ENCODE measurements at places on chromosomes 6 and 20.
A peak's percentile ranks its signal among the peaks of the same experiment; 100 is the strongest.

DNA sequence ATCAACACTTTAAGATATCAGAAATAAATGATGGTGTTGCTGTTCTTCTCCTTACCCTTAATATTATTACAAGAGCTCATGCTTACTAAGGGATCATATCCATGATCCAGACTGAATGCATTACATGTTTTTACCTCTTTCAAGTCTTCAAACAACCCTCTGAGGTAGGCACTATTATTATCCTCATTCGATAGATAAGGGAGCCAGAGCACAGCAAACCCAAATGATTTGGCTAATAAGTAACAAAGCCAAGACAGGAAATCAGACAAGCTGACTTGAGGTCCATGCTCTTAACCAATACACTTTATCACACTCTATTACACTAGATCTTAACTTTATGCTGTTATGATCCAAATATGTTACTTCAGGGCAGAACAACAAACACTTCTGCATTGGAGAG, 145.9 kb downstream of the RALGAPA2 start:
- DNase-seq, result no peak

GRCh38 chr6:22940581-22941290, 371.4 kb downstream of the HDGFL1 start:
- no peak for DNase-seq

DNA sequence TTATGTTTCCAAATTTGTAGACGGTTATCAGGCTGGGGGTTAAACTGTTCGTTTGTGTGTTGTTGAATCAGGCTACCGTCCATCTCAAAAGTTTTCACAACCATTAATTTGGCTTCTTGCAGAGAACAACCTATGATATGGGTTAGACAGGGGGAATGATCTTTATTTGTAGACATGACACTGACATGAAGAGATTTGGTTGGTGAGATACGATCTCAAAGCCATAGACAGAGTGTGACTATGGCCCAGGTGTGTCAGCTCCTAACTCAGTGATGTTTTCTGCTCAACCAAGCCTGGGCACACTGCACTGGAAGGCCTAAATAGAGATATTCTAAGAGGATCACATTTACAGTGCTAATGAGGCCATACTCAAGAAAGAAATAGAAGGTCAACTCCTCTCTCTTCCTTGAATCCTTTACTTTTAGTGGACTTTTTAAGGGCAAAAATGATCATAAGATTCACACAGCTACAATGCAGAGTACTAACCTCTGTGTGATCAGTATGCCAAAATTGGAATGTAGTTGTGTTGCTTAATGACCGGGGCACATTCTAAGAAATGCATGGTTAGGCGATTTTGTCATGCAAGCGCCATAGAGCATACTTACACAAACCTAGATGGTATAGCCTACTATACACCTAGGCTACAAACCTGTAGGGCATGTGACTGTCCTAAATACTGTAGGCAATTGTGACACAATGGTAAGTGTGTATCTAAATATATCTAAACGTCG, 17.6 kb upstream of the SNRNP48 start:
- DNase-seq, result no peak

- no peak for DNase-seq
Observed at GRCh38 chr20:53050338-53050737, 78.2 kb downstream of the TSHZ2 start.

DNA sequence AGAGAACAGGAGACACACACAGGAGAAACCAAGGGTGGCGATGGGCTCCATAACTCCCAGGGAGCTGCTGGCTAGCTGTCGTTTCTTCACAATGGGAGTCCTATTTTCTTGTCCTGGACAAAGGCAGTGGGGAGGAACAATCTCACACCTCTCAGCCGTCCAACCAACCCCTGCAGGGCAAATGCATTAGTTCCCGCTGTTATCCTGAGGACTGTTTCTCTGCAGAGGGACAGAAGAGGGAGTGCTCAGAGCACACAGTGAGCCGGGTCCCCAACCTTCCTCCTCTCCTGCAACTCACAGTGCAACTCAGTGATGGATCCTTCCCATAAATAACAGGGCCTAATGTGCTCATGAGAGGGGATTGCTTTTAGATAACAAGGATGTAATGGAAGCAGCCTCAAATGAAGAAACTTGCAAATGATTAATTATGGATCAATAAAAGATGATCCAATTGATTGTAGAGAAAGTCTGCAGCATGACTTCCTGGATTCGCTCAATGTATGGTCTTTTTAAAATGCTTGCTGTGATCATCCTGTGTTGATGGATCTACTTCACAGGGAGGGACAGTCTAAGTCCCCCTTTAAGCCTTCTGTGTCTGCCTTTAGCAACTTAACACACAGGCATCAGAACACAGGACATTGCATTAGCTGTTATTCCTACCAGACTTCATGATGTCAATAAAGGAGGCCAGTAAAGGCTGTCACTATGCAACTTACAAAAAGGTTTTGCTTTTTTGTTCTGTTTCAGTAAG, 453.4 kb upstream of the AGPAT4 start:
- no peak for DNase-seq

DNA sequence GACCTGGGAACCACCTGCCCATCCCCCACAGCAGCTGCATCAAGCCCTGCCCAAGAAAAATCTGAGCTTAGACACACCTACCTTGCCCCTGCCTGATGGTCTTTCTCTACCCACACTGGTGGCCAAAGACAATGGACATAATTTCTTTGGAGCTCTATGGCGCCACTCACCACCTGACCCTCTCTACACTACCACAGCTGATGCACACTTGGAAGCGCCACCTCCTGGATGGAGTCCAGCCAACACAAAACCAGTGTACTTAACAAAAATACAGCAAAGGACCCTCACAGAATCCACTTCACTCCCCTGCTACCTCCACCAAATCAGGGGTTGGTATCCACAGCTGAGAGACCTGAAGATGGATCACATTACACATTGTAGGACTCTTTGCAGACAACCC, 39.7 kb upstream of the CLVS2 start:
- no peak for DNase-seq

DNA sequence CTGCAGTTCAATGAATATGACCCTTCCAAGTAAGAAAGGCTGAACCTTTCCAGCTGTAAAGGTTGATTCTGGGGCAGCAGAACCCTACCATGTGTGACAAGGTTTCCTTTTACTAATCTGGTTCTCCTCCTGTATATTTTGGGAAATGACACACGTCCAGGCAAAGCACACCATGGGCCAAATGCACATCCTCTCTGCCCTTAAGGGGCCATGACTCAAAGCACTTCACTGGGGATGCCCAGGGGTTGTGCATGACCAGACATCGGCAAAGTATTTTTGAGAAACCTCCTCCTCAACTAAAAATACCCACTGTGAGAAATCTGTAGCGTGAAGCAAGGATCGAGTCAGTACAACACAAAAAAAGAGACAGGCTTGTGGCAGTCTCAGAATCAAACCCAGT, 174.7 kb downstream of the BACH2 start:
- DNase-seq, result peak; percentile 29

GRCh38 chr6:142035890-142036289, 96.8 kb upstream of the GJE1 start:
- no peak for DNase-seq

- DNase-seq, result no peak
Observed at GRCh38 chr20:15895560-15896084, 677.6 kb downstream of the KIF16B start.

DNA sequence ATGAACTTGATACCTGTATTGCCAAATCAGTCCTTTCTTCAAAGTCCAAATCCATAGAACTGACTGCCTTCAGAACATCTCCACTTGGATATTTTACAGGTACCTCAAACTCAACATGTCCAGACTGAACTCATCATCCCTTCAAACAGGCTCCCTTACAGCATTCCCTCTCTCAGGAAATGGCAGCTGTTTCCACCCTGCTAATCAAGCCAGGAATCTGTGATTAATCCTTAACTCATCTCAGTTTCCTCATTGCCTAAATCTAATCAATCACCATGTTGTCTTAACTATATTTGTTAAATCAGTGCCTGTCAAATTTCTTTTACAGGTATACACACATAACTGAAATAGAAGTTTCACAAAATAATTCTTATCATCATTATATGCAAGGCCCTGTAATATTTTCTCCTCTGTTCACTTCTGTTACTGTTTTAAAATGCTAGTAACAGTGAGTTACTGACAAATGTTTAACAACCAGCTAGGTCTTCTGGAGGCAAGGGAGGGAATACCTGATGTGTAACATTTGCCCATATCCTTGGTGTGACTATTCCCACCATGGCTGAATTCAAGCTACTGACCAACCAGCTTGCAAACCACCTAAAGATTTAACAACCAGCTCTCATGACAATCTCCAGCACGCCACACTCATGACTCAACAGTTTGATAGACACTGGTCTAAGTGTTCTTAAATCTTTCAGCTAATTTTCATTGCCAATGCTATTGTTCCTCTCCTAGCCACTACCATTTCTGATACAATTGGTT, 124.9 kb downstream of the ADAT2 start:
- no peak for DNase-seq

GRCh38 chr6:139131736-139132280, 3.1 kb upstream of the HECA start:
- peak; percentile 39 for DNase-seq

GRCh38 chr6:36463676-36464075, 20.9 kb downstream of the KCTD20 start:
- no peak for DNase-seq

DNA sequence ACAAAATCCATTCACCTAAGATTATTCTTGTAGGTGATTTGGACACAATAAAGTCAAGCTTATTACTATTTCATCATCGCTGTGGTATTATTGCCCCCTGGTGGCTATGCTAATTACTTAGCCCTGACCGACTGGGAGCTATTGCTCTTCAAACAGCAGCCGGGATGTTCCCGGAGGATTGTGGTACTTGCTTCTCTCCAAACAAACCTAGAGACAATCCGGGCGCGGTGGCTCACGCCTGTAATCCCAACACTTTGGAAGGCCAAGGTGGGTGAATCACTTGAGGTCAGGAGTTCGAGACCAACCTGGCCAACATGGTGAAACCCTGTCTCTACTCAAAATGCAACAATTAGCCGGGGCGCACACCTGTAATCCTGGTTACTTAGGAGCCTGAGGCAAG, 15.4 kb upstream of the STMND1 start:
- no peak for DNase-seq

- no peak for DNase-seq
Observed at GRCh38 chr6:150925590-150925928, 60.1 kb downstream of the MTHFD1L start.

- DNase-seq, result no peak
Observed at GRCh38 chr20:60167812-60168211, 209.6 kb downstream of the CDH26 start.

- DNase-seq, result no peak
Observed at GRCh38 chr6:154358019-154358545, 1.5 kb upstream of the IPCEF1 start.

- DNase-seq, result no peak
Observed at GRCh38 chr6:166720856-166721255, 93.8 kb upstream of the RPS6KA2 start.

GRCh38 chr6:14857501-14857900, 388.4 kb upstream of the JARID2 start:
- peak; percentile 20 for DNase-seq

DNA sequence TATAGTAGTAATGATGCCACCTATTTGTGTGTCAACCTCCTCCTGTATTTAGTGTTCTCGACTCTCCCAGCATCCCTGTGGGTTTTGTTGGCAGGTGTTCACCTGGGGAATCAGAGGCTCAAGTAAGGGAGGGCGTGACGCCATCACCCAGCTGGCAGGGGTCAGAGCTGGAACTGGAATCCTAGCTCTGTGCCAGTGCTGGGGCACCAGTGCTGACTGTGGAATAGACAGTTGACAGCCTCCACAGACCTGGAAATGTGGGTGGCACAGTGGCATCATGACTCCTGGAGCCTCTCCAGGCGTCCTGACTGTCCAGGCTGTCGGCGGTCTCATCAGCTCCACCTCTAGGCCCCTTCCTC, 102.8 kb downstream of the SYCP2 start:
- no peak for DNase-seq

GRCh38 chr6:94443701-94444100, 1024.3 kb upstream of the EPHA7 start:
- DNase-seq, result no peak

DNA sequence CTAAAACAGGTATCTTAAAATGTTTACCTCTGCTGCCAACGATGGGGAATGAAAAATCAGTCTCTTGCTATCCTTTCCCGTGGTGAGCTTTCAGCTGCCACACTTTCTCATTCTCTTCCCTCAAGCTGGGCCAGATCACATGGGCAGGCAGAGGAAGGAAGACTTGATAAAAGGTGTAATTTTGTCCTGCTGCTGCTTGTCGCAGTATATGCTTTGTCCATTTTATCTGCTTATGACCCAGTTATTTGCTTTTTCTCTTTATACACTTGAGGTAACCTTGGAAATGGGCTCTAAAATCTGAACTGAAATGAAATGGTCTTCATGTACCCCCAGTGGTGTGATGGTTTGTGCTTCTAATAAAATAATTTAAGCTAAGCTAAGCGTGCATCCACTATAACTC, 695.9 kb upstream of the FLRT3 start:
- DNase-seq, result no peak

DNA sequence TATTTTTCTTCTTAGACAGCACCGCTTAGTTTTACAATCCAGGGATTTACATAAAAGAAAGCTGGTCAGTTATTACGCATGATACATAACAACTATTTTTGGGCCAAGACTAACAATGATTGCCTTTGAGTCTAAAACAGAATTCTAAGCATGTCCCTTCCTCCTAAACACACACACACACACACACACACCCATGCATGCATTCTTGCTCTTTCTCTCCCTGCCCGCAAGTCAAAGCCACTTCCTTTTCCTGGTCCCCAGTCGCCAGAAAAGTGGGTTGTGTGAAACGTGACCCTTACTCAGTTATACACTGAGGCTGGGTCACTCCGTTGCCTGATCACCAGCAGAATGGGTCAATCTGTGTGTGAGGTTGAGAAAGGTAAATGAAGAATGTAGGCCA, 31.4 kb downstream of the FYN start:
- DNase-seq, result no peak

DNA sequence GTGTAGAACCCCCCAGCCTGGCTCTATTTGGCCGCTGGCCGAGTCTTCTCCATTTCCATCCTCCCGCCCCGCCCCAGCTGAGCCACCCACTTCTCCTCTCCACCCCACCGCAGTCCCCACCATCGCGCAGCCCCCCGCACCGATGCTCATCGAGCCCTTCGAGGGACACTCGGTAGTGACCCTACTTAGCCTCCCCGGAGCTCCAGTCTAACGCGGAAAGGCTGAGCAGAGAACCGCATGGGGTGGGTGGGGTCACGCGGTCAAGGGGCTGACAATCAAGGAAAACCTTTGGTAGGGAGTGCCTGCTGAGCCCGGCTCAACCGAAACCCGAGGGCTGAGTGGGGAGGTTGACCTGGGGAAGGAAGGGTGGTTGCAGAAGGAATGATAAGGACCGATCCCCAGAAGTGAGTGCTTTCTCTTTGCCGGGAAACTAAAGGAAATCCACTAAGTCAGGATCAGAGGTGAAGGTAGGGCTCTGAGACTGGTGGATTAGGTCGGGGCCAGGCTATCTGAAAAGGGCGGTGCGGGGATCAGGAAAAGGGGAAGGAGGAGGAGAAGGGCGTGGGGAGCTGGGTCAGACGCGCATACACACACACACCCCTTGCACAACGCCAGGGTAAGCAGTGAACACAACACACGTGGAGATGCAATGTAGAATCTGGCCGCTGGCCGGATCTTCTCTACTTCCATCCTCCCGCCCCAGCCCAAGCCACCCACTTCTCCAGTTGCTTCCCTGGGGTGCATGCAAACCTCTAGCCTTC, 49.8 kb downstream of the CPXM1 start:
- DNase-seq, result no peak

- no peak for DNase-seq
Observed at GRCh38 chr6:164303102-164303964, 888.8 kb downstream of the QKI start.
